ENCODE measurements at places on chromosomes 2 and 18.

- DNase-seq: no peak
Measured at GRCh38 chr18:24388957-24389356, 8.7 kb downstream of the OSBPL1A start.

DNA sequence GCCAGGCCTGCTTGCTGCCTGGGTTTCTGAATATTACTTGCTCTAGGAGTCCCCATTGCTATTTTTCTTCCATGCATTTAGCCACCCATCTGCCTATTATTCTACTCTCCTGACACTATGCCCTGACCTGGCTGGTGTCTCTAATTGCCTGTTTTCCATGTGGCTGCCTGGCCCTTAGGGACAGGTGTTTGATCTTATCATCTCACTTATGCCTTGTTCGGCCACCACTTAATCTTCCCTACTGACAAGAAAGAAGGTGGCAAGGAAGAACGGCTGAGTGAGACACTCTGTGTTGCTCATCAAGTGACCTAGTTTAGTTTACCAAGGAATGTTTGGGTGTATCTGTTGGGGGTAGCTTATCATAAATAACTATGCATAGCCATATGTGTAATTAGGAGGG, 50.4 kb upstream of the RAPH1 start:
- no peak for DNase-seq

- DNase-seq: no peak
Measured at GRCh38 chr2:47179388-47179787, 24.3 kb upstream of the STPG4 start.

DNA sequence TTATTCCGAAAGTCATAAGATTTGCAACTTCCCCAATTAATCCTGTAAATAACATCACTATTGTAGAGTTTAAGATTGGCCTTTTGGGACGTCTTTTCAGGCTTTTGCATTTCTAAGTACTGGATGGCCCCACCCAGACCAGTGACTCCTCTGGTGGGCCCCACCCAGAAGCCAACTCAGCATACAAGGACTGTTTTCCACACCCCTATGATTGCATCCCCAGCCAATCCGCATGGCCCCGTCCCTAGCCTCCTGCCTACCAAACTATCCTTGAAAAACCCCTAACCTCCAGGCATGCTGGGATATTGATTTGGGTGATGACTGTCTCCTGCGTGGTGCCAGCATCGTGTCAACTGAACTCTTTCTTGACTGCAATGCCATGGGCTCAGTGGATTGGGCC, 24.5 kb upstream of the TGIF1 start:
- DNase-seq: no peak

- DNase-seq: no peak
Measured at GRCh38 chr2:37301408-37301807, 23.2 kb downstream of the PRKD3 start.

DNA sequence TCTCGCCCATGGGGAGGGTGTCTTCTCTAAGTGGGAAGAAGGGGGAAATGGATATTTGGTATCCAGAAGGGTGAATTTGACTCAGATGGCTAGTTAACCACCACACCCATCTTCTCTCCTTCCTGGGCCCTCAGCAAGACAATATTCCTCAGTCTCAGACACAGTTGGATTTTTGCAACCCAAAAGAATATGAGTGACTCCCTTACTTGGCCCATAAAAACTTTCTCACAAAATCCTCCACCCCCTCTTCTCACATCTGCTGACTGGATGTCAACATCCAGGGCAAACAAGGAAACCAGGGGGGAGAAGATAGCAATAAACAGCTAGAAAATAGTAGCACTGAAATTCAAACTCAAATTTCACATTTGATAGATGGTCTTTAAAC, 35.3 kb upstream of the GCC2 start:
- DNase-seq: no peak

DNA sequence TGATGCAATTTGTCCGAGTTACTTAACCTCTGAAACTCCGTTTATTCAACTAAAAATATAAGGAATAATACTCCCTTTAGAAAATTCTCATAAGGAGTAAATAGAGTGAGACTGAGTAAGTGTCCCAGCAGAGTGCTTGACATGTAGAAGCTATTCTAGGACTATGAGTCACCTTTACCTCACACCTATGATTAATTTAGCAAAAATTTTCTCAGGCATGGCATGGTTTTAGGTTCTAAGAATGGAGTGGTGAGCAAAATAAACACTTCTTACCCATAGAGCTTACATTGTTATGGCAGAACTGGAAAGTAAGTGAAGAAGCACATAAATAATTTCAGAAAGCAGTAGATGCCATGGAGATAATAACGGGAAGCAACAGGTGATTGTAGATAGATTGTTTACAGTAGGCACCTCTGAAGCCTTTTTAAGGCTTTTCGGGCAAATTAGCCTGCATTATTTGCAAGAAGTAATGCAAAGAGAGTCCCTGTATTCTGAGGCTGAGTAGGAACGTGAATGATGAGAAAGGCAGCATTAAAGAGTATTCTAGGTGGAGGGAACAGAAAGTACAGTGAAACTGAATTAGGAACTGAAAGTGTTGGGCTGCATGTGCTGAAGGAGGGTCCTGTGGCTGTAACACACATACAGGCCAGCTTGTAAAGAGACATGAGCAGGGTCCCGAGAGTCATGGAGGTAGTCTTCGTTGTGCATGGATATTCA, 209.2 kb downstream of the ZNF407 start:
- DNase-seq: no peak

- DNase-seq: no peak
Measured at GRCh38 chr2:237708491-237708890, 81.1 kb downstream of the LRRFIP1 start.

DNA sequence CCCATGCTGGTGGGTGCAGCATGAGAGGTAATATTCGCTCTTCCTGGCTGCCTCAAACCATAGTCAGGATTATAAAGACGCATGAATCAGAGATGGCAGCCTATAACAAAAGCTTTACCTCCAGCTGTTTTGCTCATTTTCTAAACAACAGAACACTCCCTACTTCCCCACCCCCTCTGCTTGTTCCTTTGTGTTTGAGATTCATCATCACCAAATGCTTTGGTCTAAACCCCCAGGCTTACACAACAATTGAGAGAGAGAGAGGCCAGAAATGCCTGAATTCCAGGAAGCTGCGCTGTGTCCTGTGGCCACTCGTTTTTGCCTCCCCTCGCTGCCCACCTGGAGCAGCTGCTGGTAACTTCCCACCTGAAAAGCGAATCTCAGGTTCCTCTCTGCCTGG, 78.8 kb upstream of the CAPN13 start:
- DNase-seq: no peak

- DNase-seq: no peak
Measured at GRCh38 chr2:203446071-203446481, 89.0 kb downstream of the RAPH1 start.

DNA sequence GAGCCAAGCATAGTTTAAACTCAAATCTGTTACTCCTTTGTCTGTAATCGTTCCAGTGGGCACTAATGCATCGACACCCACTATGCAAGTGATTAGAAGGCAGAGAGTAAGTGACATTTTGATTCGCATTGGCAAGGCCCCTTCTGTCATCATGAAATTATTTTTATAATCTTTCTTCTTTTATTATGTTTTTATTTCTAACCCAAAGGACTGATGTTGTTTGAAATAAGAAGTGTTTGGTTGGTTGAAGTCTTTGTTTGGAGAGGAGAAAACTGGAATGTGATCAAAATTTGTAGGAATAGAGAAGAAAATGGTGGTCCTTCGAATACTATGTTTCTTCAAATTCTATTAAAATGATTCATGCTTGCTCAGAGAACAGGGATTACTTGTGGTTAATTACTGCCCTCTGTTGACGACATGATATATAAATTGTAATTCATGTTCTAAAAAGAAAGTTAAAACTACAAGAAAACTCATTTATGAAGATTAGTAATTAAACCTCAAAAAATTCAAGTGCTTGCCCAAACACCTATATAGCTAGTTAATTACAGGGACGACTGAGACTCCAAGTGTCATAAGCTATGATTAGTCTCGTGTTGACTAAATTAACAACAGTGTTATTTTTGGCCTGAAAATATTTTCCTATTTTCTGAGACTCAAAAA, 26.4 kb upstream of the TFPI start:
- no peak for DNase-seq

DNA sequence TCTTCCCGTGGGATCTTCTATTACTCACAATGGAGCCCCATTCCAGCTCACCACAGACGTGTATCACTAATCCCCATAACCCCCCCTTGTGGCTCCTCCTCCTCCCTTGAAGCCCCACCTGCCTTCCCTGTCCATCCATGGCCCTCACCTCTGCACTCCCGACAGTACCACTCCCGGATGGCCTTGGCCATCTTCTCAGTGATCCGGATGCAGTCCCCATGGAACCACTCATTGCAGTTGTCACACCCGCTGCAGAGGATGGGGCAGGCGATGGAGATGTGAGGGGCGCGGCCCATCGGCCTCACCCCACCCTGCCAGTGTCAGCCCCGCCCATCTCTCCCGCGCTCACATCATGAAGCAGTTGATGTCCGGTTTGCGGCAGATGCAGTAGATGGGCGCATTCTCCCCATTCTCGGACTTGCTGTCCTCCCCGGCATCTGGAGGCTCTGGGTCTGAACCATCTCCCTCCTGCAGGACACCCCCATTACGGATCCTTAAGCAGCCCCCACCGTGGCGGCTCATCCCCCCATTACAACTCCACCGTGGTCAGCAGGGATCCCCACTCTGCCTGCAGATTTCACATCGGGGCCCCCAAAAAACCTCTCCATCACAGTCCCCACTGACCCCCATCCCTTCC, 983 bp downstream of the CXXC1 start:
- DNase-seq: no peak

DNA sequence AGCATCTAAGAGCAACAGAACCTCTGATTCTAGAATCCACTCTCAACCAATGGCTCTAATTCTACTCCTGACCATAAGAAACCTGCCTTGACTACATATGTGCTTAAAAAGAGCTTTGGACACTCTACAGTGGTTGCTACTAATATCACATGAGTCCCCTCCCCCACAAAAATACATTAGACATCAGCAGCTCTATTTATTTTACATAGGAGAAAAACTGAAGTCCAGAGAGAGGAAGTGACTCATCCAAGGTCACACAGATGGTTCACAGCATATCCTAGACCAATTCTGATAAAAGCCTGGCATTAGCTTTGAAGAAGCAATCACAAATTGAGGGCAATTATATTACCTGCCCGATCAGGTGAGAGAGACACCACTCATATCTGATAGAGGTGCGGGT, 49.8 kb downstream of the ALK start:
- no peak for DNase-seq

DNA sequence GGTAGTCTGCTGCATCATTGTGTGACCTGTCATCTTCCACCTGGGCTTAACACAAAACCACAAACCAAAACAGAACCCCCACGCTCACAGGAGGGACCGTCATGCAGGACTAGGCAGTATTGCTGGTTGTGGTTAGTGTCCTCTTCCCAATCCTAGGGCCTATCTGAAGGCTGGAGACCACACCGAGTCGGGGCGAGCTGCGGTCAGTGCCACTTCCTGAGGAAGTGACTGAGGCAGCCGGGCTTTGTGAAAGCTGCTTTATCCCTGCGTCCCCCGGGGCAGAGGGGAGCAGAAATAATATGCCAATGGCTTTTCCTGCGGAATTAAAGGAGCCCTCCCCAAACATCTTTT, 22.9 kb downstream of the ZNF532 start:
- DNase-seq: no peak

GRCh38 chr2:99691926-99692325, 202.1 kb upstream of the REV1 start:
- no peak for DNase-seq

GRCh38 chr2:121969166-121969565, 213.7 kb downstream of the TSN start:
- DNase-seq: no peak

DNA sequence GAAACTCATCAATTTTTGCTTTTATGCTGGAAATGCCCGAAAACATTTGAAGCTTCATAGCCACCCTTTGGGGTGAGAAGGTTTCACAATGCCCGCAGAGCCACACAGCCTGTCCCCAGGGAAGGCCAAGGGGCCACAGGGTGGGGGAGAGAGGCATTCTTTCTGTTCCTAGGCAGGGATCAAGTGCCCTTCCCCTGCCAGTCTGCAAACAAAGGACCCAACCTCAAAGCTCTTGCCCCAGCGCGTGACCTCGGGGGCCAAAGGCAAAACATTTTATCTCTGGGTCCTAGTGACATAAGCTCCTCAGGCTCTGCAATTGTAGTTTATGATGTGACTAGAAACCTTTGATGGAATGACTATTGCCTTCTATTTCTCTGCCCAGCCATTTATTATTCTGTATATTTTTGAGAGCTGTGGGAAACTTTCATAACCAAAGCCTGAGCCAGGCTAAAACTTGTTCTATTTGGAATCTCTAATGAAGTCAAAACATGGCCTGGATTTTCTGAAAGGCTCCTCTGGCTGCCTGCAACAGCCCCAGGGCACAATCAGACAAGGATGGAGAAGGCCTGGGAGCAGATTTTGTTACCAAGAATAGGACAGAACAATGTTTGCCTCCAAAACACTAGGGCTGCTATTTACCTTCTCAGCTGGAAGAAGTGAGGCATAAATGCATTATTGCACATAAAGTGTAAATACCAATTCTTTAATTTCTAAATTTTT, 137.2 kb upstream of the KCTD1 start:
- DNase-seq: no peak

DNA sequence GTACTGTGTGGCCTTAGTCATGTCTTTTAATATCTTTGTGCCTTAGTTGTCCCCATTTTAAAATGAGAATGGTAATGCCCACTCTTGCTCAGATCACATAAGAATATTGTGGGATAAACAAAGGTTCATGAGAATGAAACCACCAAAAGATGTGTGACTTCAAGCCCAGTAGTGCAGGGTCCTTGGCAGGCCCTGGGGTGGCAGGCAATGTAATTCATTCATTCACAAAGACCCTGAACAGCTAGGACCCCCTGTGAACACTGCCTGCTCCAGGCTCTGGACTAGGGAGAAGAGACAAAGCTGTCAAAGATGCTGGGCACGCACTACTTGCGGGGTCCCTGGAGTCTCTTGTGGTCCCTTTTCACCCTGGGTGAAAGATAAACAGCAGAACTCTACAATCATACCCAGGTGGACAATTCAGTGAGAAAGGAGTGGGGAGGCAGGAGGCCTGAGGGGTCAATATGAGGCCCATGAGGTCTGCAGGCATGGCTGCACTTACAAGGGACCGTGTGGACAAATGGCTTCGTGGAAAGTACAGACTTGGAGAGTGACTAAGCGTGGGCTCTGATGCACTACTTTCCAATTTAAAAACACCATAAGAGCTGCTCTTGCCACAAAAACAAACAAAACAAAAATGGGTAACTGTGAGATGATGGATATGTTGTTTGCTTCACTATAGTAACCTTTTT, 136.1 kb downstream of the SMAD7 start:
- no peak for DNase-seq

GRCh38 chr2:45984366-45984765, 312.8 kb upstream of the EPAS1 start:
- no peak for DNase-seq

DNA sequence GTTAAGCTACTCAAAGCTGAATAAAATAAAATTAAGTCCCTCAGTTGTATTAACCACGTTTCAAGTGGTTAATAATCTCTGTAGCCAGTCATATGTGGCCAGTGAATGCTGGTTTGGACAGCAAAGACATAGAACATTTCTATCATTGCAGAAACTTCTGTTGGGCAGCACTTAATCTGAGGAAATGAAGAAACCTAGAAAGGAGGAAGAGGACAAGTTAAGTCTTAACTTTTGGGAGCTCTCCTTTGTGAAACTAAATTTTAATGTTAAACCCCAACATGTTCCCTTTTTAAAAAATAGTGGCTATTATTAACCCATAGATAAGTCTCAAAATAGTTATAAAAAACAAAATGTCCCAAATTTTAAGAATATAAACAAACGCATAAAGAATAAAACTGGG, 421.3 kb downstream of the ARHGAP15 start:
- DNase-seq: no peak

Measured in activated CD4-positive, alpha-beta T cell treated with anti-CD3 and anti-CD28 coated beads, Interleukin-2, amount 50 U/mL, for 4 hours (primary cell).